ENCODE measurements at places on chromosomes 1 and 21.

DNA sequence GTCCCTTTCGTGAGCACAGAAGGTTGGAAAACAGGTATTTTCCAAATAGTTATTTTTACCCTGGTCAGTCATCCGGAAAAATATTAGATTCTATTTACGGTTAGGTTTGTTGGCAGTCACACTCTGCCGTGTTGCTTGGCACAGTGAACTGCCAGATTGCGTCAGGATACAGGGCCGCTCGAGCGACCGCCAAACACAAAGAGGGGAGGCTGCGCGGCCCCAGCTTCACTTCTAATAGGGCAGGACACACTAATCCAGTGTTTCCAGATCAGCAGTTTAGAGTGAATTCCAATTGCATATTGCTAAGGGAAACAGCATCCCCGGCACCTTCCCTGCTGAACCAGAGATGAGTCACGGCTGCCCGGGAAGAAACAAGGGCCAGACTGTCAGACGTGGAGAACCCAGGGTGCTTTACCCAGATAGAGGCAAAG lies 22.9 kb downstream of the UMODL1 start:
- no peak for DNase-seq

- no peak for DNase-seq
These were observed 268.1 kb downstream of the DNM3 start for GRCh38 chr1:172109359-172109758.

GRCh38 chr1:41492341-41492848 lies 7.9 kb upstream of the EDN2 start:
- DNase-seq = no peak

DNA sequence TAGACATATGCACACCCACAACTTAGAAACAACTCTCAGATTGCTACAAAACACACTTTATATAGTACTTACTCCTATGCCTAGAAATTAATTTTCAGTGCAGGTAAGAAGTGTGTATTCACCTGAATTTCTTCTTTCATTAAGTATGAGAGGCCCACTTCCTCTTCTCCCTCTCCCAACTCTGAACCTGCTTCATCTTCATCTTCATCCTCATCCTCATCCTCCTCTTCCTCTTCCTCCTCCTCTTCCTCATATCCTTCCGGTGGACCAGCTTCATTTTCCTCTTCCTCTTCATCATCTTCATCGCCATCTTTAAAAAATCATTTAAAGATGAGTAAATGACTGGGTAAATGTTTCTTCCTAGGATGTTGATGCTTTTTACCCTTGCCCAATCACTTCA lies 9.4 kb downstream of the ANP32E start:
- DNase-seq = no peak

DNA sequence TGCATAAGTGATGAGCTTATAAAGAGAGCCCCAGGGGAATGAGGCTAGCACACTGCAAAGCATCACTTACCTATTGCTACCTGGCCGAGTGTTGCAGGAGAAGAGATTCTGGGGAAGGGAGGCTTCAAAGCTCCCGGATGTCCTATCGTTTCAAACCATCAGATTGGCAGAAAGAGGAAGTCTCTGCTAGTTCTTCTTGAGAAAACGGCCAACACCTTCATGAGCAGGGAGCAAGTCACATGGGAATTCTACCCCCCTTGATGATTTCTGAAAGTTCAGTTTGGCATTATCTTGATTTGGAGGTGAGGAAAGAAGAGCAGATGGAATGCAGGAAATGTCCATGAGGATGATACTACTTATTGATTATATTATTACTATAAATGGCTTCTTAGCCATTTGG lies 16.2 kb downstream of the SYF2 start:
- no peak for DNase-seq

GRCh38 chr21:22871692-22872091 lies 1873.5 kb downstream of the NCAM2 start:
- no peak for DNase-seq

DNA sequence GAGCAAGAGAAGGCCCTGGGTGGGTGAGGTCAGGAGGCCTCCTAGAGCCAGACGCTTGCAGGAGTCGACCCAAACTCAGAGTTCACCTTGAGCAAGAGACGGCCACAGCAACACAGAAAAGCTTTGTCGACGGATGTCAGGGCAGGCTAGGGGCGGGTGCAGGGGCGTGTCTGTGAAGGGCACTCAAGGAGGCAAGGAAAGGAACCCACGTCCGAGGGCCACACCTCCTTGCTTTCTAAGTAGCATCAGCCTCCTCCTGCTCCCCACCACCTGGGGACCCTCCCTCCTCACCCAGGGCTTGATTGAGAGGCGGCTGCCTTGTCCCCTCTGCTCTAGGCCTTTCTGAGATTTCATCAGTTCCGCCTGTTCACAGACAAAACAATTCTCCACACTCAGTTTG lies 92.1 kb downstream of the OMA1 start:
- DNase-seq = no peak

- peak; percentile 4 for DNase-seq
These were observed 96.9 kb upstream of the AKT3 start for GRCh38 chr1:243946946-243947345.

GRCh38 chr21:23936224-23936623 lies 1671.1 kb downstream of the MRPL39 start:
- no peak for DNase-seq

GRCh38 chr1:153525088-153525728 lies 10.6 kb downstream of the S100A6 start:
- no peak for DNase-seq

DNA sequence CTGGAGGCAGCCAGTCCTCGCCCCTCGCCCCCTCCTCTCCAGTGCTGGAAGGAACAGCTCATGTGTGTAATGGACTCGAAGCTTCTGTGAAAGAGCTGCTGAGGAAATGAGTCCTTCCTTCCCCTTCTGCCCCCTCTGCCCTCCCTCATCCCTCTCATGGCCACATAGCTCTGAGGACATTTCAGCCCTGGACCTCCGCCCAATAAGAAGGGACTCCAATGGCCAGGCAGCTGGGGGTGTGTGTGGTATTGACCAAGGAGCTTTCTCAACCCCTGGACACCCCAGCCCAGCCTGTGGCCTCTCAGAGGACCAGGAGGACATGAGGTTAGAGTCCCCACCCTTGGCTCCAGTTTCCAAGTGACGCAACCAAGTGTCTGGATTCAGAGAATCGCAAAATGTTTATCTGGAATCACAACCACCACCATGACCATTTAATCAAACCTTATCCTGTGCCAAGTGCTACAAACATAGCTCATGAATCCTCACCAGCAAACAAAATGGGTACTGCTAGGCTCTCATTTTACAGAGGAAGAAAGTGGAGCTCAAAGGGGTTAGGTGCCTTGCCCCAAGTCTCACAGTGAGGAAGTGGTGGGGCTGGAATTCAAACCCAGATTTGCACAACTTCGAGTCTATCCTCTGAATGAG lies 47.8 kb upstream of the ECE1 start:
- DNase-seq = no peak

GRCh38 chr1:172380441-172381244 lies 39.8 kb upstream of the C1orf105 start:
- no peak for DNase-seq

DNA sequence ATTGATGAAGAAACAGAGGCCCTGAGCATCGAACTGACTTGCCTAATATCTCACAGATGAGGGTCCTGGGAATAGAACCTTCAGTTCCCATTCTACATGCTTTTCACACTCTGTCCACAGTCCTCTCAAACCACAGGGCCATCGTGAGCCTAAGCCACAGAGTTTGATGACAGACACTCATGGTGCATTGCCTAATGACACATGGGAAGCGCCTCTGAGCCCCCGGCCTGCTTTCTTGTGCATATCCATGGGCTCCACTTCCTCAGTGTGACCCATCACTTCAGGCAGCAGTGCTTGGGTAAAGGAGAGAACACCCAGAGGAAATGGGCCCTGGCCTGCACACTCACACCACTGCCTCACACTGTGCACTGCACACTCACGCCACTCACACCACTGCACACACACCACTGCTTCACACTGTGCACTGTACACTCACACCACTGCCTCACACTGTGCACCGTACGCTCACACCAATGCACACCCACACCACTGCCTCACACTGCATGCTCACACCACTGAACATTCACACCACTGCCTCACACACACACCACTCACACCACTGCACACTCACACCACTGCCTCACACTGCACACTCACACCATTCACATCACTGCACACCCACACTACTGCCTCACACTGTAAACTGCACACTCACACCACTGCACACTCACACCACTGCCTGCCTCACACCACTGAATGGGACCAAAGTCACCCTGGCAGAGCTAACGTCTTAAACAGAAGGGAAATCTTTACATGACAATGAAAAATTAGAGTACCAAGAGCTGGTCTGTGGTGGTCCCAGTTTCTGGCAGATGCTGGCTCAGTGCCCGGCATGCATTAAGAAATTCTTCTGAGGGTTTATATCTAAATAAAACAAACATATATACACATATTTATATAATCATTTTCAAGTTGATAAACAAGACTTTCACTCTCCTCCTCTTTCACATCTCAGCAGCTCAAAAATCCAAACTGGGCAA lies 53.0 kb downstream of the KANK4 start:
- no peak for DNase-seq

- no peak for DNase-seq
These were observed 102.4 kb downstream of the CACHD1 start for GRCh38 chr1:64572222-64572900.

DNA sequence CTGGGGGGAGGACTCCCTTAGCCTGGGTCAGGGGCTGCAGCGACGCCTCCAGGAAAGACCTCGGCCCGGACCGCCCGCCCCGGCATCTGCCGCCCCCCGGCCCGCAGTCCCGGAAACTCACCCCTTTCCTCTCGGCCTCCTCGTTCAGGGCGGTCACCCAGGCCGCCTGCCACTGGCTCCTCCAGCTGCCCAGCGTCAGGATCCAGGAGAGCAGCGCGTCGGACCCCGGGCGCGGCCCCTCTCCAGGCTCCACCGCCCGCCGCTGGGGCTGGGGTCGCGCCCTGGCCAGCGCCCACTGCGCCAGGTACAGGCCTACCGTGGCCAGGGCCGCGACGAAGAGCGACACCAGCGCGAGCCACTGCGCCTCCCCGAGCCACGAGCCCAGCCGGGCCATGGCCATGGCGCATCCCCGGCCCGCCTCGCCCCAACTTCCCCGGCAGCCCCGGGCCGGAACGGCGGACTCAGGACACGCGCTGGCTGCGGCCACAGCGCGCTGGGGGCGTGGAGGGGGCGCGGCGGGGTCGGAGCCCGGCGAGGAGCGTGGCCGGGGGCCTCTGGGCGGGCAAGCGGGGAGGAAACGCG lies 478 bp downstream of the C2CD2 start:
- no peak for DNase-seq

- DNase-seq = no peak
These were observed 430.0 kb upstream of the KAZN start for GRCh38 chr1:14168326-14169063.
